ENCODE measurements at places on chromosomes 11 and 22.

- DNase-seq, result no peak
Observed at GRCh38 chr11:133829566-133829965, 15.7 kb downstream of the SPATA19 start.

DNA sequence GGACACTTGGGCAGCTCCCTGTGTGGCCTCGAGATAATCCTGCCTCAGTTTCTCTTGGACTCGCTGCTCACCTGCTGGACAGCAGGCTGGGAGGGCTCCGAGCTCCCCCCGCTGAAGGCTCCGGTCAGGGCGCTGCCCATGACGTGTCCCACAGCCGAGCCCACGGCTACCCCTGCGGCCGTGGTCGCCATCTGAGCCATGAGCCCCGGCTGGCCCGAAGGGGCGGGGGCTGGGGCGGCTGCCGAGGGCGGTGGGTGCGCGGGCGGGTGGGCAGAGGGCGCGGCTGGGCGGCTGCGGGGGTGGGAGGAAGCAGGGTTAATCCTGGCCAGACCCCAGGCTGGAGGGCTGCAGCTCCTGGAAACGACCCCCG is 484 bp downstream of the CHCHD10 start:
- no peak for DNase-seq

DNA sequence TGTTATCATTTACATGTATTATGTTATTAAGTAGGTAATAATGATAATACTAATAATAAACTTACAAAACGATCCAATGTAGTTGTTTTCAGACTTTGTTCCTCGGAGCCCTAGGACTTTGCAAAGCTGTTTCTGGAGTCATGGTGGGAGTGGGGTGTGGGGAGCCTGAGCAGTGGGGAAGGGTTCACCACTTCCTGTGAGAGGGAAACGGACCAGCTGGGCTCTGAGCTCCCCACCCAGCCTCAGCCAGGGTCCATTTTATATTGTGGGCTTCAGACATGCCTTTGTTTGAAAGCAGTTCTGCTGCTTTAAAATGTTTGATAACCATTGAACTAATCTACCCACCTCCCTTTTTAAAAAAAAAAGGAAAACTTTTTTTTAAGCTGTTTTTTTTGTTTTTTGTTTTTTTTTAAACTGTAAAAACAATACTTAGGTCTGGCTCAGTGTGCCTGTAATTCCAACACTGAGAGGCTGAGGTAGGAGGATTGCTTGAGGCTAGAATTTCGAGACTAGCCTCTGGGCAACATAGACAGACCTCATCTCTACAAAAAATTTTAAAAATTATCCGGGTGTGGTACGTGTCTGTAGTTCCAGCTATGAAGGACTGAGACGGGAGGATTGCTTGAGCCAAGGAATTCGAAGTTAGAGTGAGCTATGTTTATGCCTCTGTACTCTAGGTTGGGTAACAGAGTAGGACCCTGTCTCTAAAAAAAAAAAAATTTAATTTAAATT is 7.0 kb downstream of the SERPING1 start:
- DNase-seq, result no peak

GRCh38 chr22:48975886-48976285 is 851.8 kb downstream of the BRD1 start:
- no peak for DNase-seq

- no peak for DNase-seq
Observed at GRCh38 chr11:77778118-77778517, 42.4 kb downstream of the RSF1 start.

GRCh38 chr22:42855211-42855610 is 1.9 kb downstream of the ARFGAP3 start:
- no peak for DNase-seq

DNA sequence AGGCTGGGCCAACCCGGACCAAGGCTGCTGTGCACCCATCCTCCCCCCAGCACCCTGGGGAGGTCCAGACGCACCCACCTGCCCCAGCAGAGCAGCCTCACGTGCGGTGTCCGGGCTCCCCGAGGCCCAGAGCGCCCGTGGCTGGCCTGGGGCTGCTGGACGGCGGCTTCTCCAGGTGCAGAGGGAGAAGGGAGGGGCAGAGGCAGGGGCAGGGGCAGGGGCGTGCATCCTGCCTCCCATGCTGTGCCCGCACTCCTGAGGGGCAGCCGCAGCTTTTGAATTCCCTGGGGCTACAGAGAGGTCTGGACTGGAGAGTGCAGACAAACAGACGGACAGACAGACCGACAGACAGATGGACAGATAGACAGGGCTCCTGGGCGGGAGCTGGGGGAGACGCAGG is 83.6 kb upstream of the PRR5 start:
- no peak for DNase-seq

DNA sequence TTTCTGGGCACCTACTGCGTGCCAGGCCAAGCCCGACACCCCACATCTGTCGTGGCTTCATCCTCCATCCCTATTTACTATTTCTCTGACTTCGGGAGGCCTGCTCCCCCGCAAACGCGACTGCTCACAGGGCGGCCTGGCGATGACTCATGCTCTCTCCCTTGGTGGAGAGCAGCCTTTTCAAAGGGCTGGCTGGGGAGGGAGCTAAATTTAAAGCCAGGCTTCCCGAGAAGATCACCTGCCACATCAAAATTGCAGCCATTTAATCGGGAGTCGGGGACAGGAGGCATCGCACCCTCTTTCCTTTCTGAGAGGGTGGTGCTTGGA is 24.9 kb upstream of the SHISAL1 start:
- DNase-seq, result peak; percentile 50

DNA sequence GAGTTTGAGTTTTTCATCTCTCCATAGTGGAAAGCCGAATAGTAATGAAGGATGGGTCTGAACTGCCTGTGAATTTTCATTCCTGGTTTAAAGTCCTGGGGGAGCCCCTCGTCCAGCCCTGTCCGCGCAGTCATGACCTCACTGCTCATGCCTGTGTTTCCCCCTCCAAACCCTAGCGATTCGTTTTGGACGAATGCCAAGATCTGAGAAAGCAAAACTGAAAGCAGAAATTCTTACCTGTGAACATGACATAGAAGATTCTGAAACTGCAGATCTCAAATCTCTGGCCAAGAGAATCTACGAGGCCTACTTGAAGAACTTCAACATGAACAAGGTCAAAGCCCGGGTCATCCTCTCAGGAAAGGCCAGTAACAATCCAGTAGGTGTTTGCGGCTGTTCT is 30.5 kb downstream of the CDPF1 start:
- no peak for DNase-seq

DNA sequence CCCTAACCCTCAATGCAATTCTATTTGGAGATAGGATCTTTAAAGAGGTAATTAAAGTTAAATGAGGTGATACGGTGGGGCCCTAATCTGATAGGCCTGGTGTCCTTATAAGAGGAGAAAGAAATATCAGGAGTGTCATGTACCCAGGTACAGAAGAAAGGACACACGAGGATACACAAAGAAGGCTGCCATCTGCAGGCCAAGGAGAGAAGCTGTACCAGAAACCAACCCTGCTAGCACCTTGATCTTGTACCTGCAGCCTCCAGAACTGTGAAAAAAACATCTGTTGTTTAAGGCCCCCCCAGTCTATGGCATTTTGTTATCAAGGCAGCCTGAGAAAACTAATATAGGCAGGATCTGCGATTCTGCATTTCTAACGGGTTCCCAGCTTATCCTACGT is 44.2 kb downstream of the FBXO7 start:
- DNase-seq, result no peak

- DNase-seq, result no peak
Observed at GRCh38 chr11:61042961-61043540, 59.2 kb upstream of the CD5 start.

GRCh38 chr11:120052196-120052775 is 85.6 kb downstream of the TRIM29 start:
- no peak for DNase-seq

DNA sequence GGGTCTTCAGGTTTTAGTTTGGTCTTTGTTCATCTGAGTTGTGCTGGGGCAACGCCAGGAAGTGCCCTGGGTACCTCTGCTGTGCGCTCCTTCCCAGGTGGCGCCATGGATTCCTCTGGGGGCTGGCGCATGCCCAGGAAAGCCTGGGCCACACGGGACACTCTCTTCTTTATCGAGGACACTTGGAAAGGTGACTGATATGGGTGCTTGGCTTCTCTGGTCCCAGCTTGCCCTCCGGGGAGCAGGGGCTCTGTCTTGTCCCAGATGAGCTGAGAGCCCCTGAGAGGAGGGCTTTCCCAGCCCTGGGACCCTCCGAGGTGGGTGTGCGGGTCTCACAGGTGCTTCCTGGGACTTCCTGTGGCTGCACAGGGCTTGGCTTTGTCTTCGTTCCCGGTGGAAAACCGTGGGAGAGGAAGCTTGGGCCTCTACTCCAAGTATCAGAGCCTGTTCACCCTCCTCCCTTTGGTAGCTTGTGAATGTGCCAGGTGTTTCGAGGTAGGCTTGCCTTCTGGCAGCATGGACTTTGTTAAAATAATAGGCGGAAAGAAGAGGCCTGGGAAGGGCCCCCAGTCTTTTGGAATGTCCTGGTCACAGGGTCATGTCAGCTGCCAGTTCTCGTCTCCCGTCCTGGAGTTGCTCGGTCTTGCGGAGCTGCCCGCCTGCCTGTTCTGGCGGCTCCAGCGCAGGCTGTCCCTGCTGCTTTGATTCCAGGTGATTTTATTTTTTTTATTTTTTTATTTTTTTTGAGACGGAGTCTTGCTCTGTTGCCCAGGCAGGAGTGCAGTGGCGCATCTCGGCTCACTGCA is 10.1 kb upstream of the NEAT1 start:
- DNase-seq, result no peak

DNA sequence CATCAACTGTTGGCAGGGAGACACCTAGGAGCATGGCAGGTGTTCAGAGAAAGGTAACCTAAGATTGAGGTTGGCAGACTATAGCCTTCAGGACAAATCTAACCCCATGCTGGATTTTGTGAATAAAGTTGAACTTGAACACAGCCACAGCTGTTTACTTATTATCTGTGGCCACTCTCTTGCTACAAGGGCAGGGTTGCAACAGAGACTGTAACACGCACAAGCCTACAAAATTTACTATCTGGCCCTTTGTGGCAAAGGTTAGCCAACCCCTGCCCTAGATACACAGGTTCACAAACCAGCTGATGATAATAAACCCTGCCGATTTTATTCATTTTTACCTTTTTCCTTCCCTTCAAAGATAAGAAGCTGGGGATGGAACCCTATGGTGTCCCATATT is 2.5 kb downstream of the THYN1 start:
- no peak for DNase-seq

GRCh38 chr11:74839446-74839845 is 90.8 kb downstream of the RNF169 start:
- DNase-seq, result no peak

DNA sequence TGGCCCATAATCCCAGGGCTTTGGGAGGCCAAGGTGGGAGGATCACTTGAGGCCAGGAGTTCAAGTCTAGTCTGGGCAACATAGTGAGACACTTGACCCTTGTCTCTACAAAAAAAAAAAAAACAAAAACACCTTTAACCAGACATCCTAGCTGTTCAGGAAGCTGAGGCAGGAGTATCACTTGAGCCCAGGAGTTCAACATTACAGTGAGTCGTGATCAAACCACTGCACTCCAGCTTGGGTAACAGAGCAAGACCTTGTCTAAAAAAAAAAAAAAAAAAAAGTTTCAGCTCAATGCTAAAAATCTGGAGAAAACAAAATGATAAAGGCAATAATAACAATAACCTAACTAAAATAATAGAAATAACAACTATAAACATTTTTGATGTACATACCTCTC is 22.6 kb upstream of the APLP2 start:
- no peak for DNase-seq

- DNase-seq, result no peak
Observed at GRCh38 chr22:49017482-49018329, 810.0 kb downstream of the BRD1 start.

GRCh38 chr11:17751558-17751957 is 17.0 kb downstream of the KCNC1 start:
- DNase-seq, result no peak

DNA sequence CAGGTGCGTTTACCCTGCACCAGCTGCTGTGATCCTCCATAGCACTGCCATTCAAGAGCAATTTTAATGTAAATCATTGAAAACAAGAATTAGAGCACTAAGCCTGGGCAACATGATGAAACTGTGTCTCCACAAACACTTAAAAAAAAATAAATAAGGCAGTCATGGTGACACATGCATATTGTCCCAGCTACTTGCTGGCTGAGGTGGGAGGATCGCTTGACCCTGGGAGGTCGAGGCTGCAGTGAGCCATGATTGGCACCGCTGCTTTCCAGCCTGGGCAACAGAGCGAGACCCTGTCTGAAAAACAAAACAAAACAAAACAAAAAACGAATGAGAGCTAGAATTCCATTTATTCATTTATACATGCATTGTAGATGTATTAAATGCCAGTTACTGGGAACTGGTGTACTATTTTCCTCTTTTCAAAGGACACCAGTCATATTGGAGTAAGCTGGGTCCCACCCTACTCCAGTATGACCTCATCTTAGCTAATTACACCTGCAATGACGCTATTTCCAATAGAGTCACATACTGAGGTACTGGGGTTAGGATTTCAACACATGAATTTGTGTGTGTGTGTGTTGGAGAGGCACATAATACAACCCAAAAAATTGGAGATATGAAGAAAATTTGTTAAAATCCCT is 101.9 kb downstream of the MICAL2 start:
- DNase-seq, result no peak

DNA sequence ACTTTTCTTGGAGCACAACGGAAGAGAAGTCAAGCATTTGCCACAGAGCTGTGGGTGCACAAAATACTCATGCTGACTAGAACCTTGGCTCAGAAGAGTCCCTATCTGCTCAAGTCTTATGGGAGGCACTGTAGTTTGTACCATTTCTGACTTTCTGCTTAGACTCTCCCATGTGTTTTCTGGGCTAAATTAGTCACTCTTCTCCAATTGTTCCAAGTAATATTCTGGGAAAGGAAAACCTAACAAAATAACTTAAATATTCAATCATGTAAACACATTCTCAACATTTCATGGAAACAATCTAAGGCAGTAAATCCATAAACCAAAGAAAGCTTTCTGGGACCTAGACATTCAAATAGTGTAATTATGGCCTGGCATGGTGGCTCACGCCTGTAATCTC is 220.7 kb downstream of the SWAP70 start:
- no peak for DNase-seq

GRCh38 chr22:35727436-35727835 is 9.8 kb downstream of the APOL5 start:
- DNase-seq, result no peak

Data from COLO829 (cell line).